ENCODE measurements at places on chromosomes 13 and 19.

GRCh38 chr13:97491452-97491851, 57.5 kb downstream of the RAP2A start:
- no peak for DNase-seq

DNA sequence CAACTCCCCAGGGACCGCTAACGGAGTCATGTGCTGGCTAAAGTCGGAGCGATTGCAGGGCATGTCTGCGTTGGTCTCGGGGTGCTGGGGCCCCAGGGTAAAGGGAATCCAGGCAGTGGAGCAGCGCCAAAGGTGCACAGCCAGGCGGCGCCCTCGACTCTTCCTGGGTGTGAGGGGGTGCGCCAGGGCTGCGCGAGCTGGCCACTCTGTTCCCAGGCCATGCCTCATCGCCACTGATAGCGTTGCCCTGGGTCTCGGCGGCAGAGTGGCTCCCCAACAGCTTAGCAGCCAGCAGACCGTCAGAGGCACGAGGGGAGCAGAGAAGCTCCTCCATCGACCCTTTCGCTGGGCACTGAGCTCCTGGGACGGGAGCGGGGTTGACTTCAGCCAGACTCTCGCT, 152.7 kb downstream of the B3GLCT start:
- no peak for DNase-seq

- peak; percentile 93 for DNase-seq
These were observed 4.1 kb downstream of the IER2 start for GRCh38 chr19:13154241-13154778.

GRCh38 chr13:26280295-26280694, 26.4 kb downstream of the CDK8 start:
- DNase-seq, result no peak

GRCh38 chr13:109331011-109331433, 455.4 kb downstream of the IRS2 start:
- DNase-seq, result no peak

- no peak for DNase-seq
These were observed 245.3 kb downstream of the ITGBL1 start for GRCh38 chr13:101697745-101698144.

DNA sequence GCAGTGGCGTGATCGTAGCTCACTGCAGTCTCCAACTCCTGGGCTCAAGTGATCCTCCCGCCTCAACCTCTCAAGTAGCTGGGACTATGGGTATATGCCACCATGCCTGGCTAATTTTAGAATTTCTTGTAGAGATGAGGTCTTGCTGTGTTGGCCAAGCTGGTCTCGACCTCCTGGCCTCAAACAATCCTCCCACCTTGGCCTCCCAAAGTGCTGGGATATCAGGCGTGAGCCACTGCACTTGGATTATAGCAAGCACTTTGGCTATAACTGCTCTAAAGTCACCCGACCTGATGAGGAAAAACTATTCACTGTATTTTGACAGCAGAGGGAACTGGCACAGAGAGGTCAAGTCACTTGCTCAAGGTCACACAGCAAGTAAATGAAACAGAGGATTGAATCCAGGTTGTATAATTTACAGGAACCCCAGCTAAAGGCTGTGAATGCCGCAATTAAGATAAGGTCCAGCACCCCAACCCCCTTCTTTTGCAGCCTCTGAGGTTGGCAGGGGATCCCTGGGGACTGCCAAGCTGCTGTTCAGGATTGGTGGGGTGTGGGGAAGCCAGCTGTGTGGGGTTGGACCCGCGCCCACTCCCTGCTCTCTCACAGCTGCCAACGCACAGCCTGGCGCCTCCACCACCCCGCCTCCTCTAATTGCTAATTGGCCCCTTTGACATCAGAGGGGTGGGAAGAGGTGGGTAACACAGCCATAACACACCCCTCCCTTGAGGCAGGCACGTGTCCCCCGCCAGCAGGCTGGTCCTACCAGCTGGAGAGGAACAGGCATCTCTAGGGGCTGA, 6.0 kb downstream of the TMIGD2 start:
- DNase-seq, result no peak

GRCh38 chr19:54268936-54269335, 11.9 kb upstream of the LILRB5 start:
- DNase-seq, result no peak

DNA sequence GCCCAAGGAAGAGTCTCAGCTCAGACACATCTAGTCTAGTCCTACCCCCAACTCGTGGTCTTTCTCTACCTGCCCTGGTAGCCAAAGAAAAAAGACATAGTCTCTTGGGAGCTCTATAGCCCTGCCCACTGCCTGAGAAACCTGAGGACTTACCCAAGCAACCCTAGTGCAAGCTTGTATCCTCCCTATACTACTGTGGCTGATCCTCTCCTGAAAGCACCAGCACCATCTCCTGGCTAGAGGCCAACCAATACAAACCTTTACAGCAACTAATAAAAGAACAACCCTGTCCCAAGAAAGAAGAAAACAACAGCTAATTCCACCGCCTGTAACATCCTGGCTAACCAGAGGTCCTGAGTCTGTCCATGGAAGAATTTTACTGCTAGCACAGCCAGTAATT, 532.4 kb downstream of the SLITRK6 start:
- DNase-seq, result no peak

DNA sequence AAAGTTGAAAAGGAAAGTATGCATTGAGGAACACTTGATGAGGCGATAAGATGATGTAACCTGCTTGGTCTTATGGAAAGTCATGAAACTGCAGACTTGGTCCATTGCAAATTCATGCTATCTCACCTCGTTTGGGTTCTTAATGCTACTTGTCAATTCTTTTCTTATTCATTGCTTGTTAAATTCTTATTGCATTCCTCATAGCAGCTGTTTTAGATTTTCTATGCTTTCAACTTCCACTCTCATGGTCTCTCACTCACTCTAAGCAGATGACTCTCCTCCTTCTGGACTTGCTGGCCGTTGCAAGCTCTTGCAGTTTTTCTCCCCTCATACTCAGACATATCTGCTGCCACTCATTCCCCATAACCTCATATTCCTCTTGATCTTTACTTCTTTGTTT, 67.8 kb upstream of the CSNK1A1L start:
- DNase-seq, result no peak

DNA sequence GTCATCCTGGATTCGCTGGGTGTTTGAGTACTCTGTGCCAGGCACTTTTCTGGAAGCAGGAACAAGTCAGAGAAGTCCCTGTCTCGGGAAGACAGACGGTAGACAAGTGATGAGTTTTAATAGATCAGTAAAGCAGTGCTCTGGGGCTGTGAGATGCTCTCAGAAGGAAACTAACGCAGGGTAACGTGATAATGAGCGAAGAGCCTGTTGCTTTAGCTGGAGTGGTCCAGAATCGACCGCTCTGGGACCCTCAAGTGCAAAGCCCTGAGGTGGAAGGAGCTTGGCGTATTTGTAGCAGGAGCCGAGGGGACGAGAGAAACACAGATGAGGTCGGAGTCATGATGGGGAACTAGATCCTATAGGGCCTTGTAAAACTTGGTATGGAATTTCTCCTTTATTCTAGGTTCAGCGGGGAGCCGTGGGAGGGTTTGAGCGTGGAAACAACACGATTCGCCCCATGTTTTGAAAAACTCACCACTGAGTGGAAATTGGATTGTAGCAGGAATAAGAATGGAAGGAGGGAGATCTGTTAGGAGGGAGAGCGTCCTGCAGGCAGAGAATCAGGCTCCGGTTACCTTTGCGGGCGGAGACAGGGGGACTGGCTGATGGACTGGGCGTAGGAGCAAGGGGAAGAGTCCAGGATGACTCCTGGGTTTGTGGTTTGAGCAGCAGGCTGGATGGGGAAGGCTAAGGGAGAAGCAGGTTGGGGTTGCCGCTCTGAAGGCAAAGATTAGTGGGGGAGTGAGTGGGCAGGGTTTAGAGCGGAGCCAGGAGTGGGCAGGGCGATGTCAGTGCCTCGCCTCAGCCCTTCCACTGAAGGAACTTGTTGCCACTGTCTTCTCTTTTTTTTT, 763 bp downstream of the POLD1 start:
- DNase-seq, result no peak

- peak; percentile 91 for DNase-seq
These were observed at the start of gene SPRY2 for GRCh38 chr13:80341101-80341755. TSS of gene SPRY2 (minus strand) at chr13:80341126. CDS start at chr13:80337705, 3,421 bp downstream.

GRCh38 chr19:41192574-41193429, at the start of gene CYP2S1:
TSS of gene CYP2S1 (plus strand) at chr19:41193219. CDS start at chr19:41193265, 46 bp downstream.
- DNase-seq, result no peak

DNA sequence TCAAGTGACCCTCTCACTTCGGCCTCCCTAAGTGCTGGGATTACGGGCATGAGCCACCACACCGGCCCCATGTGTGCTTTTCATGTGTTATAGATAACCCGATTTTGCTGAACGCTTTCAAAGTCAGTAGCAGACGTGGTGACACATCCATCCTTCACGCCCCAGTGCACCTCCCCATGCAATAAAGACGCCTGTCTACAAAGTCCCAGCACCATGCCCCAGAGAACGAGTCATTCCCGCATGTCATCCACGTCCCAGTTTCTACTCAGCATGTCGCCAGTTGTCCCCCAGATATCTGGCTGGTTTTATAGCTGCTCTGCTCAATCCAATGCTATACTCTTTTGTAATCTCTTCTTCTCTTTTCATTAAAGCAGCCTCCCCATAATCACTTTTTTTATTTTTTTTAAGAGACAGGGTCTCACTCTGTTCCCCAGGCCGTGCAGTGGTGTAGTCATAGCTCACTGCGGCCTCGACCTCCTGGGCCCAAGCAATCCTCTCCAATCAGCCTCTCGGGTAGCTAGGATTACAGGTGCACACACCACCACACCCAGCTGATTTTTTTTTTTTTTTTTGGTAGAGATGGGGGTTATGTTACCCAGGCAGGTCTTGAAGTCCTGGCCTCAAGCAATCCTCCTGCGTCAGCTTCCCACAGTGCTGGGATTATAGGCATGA, 42.5 kb downstream of the DNM2 start:
- no peak for DNase-seq

DNA sequence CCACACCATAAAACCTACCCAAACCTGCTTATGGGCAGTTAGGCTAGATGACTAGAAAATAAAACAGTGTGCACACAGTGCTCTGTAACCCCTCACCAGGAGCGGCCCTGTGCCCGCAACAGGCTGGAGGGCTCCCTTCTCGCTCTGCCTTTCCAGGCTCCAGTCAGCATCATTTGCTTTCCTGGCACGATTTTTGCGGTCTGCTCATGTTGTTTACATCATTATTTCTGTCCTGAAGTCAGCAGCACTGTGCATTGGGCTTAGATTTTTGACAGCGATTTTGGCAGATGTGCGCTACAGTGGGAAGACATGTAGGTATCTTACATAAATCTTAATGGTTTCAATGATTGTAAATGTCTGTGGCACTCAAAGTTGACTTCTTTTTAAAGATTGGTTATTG, 344.0 kb downstream of the MTUS2 start:
- DNase-seq, result no peak

- no peak for DNase-seq
These were observed 3.8 kb upstream of the ALOX5AP start for GRCh38 chr13:30731361-30732045.

All from thoracic aorta (tissue), 2 donors.